D341Med (cell line): ENCODE measurements at places on chromosomes 2 and 18.

DNA sequence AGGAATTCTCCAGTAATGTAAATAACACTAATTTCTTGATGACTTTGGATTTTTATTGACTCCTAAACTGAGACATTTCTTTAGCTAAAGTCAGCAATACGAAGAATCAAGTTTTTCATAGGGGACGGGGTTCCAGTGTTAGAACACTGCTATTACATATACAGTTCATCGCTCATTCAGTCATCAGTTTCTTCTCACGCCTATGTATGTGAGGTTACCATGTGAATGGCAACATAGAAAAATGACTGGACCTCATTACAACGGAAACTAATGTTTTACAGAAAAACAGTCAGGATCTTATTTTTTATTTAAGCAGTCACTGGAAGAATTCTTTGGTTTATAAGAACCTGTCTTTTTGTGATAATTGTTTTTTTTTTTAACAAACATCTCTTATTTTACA, 56.4 kb downstream of the THADA start:
- DNase-seq: no peak

DNA sequence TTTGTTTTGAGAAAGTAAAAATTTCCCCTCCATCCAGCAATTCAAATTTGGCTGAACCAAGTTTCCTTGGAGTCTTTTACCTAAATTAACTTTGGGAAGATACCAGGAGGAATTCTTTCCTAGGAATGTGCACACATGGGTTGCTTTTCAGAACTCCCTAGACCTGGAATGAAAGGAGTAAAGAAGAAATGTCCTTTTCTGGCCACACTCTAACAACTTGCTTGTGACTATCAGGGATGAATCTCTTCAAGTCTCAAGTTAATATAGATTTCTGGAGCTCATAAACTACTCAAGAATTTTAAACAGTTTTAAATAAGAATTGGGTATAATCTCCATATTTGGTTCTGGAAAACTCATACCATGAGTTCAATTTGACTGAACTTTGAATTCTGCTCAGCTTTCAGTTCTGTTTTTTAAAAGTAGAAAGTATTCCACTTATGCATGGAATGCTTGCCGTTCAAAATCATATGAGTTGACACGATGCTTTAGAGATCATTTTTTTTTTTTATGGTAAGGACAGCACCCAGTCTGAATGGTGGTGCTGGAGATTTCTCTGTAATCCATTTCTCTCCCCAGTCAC, 7.7 kb downstream of the RASGRP3 start:
- DNase-seq: no peak

DNA sequence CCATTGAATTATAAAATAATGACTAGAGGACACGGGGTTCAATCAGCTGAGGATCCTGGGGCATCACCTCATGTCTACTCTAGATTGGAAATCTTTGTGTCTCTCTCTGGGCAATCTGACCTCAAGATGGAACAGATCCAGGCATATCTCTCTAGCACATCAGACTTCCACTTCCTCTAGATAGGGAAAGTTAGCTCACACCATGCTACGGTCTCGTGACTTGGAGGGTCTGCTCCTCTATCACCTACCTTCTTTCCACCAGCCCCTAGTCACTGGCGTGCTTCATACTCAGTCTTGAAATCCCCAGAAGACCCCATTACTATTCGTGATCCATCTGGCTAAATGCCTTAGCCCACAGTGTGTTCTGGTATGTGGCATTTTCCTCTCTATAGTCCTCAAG, 148.8 kb downstream of the ANKRD44 start:
- no peak for DNase-seq

- no peak for DNase-seq
Measured at GRCh38 chr18:49967171-49967570, 153.8 kb upstream of the ACAA2 start.

DNA sequence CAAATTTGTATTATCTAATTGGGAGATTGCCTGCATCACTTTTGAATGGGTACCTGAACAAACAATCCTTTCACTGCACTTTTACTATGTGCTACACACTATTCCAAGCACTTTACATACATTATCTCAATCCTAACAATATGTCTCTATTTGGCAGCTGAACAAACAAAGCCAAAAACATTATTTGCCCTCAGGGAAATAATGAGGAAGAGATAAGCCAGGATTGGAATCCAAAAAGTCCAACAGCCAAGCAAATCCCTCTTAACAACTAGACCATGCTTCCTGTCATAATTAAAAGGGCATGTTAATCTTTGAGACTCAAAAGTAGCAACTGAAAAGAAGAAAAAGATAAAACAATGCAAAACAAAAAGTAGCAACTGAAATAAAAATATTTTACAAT, 32.1 kb downstream of the RPRD1A start:
- DNase-seq: peak; percentile 30

DNA sequence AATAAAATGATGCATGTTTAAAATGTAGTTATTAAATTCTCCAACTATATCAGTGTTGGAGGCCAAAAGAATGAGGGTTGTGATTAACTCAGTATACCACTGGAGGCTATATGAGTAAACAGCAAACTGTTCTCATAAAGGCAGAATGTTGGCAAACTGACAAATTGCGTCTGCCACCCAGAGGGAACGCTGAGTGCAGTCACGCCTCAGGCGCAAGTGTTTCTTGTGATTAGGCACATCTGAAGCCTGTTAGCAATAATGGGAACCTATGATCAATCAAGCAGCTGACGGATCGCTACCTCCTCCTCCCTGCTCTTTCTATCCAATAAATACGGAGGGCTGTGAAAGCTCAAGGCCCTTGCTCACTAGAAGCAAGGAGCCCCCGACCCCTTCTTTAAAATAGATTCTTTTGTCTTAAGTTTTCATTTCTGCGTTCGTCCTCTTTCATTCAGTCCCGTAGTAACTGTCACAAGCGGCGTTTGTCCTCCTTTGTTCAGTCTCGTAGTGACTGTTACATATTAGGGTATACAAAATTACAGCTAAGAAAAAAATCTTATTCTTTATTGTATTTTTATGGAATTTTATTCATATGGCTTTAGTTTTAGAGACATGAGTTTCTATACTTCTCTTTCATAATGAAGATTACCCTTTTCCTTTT, 16.3 kb upstream of the RMND5A start:
- DNase-seq: no peak

GRCh38 chr2:94982675-94983074, 42.8 kb upstream of the MAL start:
- no peak for DNase-seq

DNA sequence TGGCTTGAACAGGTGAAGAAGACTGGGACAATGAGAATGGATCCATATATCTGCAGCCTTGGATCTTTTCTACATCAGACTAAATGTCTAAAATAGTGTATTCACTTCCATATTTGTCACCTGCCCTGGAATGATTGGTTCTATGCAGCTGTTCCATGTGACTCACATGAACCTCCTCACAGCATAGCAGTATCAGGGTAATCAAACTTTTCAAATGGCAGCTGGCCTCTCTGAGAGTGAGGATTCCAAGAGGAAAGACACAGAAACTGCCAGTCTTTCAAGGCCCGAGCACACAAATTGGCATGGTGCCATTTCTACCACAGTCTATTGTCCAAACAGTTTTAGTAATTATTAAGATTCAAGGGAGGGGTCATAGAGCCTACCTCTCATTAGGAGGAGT, 859.3 kb downstream of the BCL11A start:
- DNase-seq: no peak

- no peak for DNase-seq
Measured at GRCh38 chr2:160660741-160661140, 167.1 kb upstream of the RBMS1 start.

DNA sequence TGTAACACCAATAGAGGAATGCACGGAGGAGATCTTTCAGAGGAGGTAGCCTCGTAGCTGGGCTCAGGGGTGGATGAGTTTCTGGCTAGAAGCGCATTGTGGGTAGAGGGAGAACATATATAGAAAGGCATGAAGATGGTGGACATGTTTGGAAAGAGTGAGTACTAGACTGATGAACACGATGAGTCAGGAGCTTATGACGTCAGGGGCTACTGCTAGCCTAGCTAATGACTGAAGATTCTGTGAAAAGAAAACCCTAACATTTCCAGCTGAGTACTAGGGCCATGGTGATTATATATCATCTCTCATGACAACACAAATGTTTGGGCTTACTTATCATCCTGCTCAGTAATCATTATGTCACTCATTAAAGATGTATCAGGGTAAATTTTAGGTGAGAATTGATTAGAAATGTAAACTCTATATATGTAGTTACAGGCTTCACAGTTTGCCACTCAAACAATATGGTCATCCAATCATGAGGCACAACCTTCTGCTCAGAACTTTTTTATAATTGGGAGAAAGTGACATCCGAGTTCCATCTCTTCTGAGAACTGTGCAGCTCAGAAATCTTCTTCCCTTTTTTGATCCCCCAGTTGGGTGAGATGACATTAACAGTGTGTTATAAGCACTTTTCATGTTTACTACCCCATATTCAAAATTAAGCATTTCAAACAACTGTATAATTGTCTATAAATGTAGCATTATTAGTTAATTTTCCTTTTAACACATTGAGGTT, 22.2 kb upstream of the IL1RN start:
- DNase-seq: no peak

GRCh38 chr18:76679945-76680344, 142.4 kb upstream of the ZNF236 start:
- DNase-seq: no peak

DNA sequence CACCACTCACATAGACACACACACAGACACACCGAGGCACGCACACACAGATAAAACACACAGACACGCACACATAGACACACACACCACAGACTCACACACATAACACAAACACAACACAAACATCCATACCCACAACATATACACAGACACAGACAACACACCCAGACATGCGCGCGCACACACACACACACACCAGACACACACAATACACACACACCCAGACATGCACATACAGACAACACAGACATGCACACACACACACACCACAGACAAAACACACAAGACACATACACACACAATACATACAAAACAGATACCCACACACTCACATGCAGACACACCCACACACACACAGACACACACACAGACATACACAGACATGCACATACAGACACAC, 95.4 kb upstream of the SMAD7 start:
- DNase-seq: no peak

DNA sequence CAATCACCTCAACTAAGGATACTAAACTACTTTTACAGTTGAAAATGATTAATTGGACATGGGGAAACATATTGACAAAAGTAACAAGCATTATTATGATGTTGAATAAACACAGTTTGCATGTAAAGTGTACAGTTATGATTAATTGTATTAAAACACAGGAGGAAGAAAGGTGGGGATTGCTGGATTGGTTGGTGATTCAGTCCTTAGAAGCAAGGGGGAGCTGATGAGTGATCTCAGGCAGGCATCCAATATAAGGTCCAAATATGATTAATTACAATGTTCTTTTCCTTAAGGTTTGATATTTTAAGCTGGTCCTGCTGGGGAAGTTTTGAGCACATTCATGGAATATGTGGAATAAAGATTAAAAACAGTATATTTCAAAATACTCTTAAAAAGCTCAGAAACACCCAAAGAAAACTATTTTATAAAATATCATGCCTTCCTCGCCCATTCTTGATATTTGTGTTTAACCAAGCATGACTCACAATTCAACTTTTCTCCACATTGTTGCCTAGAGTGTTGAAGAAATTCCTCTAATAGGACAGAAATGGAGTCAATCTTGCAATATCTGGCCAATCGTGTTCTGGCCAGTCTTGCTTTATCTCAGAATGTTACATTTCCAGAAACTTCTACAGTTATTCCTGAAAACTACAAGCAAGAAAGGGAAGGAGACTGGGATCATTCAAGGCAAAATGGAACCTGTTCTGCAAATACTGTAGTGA, 268.2 kb downstream of the RPIA start:
- DNase-seq: no peak

DNA sequence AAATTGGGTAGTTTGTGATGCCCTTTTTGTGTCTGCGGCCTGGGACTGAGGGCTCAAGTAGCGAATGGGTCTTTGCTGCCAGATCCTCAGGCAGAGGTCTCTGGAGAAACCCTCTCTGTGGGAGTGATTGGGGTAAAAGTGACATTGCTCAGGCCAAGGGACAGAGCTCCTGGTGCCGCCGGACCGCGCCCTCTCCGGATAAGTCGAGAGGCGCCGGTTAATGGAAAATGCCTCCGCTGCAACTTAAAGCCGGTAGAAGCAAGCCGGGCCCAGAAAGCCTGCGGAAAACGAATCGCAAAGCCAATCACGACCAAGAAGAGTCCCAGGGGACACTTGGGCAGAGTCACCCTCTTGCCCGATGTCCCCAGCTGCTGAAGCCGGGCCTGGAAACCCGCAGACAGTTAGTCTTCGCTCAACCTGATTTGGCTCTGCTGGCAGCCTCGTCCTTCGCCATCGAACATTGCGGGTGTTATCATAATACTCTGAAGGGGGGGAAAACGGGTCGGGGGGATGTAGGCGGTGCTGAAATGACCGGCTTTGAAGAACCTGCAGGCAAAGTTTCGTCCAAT, 352 bp upstream of the HOXD12 start:
- no peak for DNase-seq

GRCh38 chr2:162256591-162256991, 13.3 kb upstream of the FAP start:
- DNase-seq: no peak

DNA sequence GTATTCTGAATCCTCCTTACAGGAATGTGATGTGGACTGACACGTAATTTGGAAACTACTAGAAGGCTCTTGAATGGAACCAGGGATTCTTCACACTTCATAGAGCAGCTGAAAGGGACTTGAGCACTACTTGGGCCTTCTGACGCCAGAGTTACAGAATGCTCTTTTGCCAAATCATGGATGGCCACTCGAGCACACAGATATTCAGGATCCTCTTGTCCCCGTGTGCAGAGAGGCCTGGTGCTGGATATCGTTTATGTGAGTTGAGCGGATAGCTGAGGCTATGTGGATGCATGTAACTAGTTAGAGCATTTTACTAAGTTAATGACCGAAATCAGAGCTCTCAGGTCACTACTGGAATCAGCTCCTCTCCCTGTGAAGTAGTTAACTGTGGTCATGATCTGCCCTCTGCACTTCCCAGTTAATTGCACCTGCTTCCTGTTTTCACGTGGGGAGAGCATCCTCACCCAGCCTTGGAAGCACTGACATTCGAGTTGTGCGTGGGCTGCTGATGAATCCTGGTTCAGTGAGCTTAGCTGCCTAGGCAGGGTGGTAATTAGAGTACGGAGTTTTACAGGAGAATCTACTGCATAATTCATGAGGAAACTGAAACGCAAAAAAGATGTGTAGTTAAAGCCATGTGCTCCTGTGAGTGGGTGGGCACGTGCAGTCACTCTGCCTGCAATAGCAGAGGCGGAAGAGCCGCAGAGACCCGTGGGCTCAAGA, 5.2 kb upstream of the TPO start:
- no peak for DNase-seq

DNA sequence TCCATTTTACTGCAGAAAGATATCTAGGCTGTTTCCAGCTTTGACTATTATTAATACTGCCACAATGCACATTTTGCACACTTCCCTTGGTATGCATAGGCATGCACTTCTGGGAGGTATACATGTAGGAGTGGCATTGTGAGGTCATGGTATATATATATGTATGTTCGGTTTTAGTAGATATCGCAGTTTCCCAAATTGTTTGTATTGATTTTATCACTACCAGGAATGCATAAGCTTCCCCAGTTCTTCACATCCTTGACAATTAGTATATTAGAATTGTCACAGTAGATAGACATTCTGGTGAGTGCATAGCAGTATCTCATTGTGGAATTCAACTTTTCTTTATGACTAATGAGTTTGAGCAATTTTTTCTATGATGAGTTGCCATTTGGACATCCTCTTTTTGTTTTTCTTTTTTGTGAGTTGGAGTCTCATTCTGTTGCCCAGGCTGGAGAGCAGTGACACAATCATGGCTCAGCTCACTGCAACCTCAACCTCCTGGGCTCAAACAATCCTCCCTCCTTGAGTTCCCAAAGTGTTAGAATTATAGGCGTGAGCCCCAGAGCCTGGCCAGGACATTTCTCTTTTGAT, 4.2 kb upstream of the GRB14 start:
- no peak for DNase-seq
